ENCODE measurements at places on chromosomes 3 and 15.

DNA sequence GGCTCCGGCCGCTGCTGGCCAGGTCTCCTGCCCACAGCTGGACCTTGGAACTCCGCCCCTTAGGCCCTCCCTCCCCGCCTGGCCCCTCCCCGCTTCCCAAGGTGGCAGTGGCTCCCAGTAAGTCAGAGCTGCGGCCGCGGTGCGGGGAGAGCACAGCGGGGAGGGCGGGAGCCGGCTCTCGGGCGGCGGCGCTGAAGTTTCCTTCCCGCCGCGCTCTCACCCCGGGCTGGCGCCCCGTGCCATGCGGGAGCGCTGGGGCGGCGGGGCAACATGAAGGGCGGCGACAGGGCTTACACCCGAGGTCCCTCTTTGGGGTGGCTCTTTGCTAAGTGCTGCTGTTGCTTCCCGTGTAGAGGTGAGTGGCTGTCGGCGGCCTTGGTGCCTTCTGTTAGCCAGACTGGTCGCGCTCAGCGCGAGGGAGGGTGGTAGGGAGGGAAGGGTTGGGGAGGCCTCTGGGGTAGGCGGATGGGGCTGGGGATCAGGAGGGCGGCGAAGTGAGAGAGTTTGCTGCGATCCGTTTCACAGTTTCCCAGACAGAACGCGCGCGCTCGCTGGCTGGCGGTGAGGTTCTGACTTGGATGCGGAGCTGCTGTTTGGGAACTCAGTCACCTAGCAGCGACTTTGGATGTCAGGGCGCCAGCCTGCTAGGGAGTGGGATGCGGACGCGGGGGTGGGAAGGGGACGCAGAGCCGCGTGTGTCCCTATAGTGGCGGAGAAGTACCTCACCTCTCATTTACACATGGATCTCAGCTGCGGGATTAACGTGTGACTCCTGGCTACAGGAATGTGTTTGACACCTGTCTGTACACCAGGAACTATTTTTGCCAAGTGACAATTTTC lies 145.5 kb upstream of the UMPS start:
- DNase-seq = no peak

GRCh38 chr15:50148362-50148963 lies 29.4 kb upstream of the ATP8B4 start:
- peak; percentile 26 for DNase-seq

- DNase-seq = no peak
Observed at GRCh38 chr3:31235062-31235700, 297.5 kb upstream of the STT3B start.

DNA sequence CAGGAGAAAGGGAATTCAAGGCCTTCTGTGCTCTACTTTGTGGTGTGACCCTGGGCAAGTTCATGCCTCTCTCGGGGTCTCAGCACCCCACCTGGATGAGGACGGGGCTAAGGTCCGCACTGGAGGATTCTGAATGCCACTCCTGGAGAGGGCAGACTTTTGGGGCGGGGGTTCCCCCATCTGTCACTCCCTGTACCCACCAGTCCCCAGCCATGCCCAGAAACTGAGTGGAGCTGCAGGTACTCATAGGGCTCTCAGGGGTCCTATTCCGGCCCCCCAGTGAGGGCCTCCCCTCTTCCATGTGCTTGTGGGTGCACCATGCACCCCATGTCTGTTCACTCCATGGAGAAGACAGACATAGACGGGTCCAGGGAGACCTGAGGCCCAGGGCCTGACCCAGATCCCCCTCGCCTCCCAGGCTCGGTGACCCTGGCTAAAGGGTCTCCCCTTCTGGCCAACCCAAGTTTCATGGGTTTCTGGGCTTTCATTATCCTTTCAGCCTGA lies 26.0 kb downstream of the ACSBG1 start:
- DNase-seq = no peak

DNA sequence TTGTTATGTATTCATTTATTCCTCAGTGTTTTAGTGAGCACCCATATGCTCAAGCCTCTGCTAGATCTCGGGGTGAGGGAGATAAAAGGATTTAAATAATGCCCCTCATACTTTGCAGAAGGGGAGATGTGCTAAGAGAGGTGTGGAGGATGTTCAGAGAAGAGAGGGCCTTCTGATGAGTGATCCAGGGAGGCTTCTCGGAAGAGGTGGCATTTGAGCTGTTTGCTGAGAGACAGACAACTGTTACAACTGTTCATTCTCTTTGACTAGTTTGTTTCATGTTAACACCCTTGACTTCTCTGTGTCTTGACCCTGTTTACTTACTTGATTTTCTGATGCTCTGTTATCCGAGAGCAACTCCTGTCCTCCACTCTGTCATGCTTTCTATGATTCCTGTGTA lies 34.5 kb downstream of the MFSD1 start:
- no peak for DNase-seq

DNA sequence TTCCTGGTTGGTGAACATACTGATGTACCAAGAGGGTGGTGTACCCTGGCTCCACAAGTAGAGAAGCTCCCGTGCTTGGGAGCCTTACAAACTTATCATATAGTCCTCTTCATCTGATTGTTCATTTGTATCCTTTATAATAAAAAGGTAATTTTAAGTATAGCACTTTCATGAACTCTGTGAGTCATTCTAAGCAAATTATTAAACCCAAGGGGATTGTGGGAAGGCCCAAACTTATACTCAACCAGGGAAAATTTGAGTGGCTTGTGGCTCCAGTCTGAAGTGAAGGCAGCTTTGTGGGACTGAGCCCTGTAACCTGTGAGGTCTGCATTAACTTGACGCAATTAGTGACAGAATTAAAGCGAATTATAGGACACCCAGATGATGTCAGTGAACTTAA lies 29.0 kb downstream of the TTBK2 start:
- DNase-seq = no peak

GRCh38 chr3:173214576-173214975 lies 73.5 kb upstream of the SPATA16 start:
- no peak for DNase-seq

DNA sequence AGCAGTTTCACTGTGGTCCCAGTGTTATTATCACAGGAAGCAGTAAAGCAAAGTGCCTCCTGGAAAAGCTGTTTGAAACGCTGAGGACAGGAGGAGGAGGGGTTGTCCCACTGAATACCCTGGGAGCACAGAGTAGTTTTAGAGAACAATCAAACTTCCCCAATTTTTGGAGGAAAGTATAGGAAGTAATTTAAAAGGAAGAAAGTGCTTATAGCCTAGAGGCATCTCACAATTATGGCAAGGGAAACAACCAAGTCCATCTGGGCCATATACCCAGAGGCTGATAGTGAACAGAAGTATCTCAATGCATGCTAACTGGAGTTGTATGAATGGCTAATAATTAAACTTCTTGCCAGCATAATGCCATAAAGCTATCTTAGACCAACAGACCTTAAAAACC lies 137.2 kb upstream of the EPHA6 start:
- no peak for DNase-seq

DNA sequence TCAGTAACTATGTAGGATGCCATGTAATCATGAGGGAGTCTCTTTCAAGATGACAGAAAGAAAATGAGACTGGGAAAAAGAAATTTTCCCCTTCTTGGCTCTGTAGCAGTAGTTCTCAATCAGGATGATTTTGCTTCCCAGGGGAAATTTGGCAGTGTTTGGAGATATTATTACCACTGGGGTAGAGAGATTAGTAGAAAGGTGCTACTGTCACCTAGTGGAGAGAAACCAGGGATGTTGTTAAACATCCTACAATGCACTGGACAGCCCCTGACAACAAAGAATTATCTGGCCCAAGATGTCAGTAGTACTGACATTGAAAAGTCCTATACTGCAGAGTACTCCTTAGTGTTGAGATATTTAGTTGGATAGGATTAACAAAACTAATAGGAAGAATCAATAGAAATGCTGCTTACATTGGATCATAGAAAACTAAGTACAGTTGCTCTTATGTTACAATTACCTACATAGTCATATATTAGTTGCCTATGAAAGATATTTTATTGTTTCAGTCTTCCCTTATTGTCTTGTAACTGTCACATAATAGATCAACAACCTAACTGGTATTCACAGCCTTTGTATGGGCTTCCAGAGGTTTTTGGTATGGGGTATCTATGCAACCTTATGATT lies 433.3 kb downstream of the RAP2B start:
- DNase-seq = no peak

GRCh38 chr15:91956026-91956723 lies 102.7 kb downstream of the SLCO3A1 start:
- no peak for DNase-seq

GRCh38 chr3:9169956-9170850 lies 79.2 kb downstream of the SRGAP3 start:
- DNase-seq = no peak

DNA sequence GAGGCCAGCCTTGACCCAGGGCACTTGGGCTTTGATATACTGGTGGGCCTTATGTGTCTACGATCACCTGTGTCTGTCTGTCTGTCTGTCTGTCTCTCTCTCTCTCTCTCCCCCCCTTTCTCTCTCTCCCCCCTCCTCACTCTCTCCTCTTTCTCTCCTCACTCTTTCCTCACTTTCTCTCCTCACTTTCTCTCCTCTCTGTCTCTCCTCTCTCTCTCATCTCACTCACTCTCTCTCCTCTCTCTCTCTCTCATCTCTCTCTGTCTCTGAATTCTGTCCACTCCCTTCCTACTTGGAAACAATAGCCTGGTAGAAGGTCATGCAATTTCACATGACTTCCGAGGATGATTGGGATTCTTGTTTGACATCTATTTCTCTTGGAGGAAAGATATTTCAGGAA lies 269.2 kb upstream of the CHRM5 start:
- DNase-seq = no peak

All from fibroblast of skin of left biceps (primary cell).